ENCODE measurements at places on chromosomes 7 and 10. TPM values are rescaled to one million over a fixed set of nuclear protein-coding genes. Genes with fewer than 3 reads are reported as not detected.

- no peak for DNase-seq
Measured at GRCh38 chr7:131797841-131798240, 241.4 kb upstream of the PODXL start.

DNA sequence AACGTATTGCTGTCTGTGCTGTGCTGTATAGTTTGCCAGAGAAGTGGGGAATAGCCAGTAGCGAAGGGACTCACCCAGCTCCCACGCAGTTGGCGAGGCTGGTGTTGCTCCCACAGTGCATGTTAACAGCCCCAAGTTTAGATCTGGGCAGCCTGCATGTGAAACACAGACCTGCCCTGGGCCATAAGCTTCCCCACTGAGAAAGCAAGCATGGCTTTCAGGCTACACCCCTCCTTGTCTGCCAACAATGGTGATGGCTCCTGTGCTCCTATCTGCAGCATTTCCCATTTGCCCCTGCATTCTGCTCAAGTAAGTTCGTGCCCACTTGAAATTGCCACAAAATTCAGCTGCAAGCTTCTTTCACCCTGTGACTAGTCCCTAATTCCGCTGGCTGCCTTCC, 57.5 kb downstream of the IPMK start:
- DNase-seq: no peak

GRCh38 chr10:8128511-8128910, 74.0 kb downstream of the GATA3 start:
- no peak for DNase-seq

DGKI gene
- total RNA-seq: 0.47 TPM

DNA sequence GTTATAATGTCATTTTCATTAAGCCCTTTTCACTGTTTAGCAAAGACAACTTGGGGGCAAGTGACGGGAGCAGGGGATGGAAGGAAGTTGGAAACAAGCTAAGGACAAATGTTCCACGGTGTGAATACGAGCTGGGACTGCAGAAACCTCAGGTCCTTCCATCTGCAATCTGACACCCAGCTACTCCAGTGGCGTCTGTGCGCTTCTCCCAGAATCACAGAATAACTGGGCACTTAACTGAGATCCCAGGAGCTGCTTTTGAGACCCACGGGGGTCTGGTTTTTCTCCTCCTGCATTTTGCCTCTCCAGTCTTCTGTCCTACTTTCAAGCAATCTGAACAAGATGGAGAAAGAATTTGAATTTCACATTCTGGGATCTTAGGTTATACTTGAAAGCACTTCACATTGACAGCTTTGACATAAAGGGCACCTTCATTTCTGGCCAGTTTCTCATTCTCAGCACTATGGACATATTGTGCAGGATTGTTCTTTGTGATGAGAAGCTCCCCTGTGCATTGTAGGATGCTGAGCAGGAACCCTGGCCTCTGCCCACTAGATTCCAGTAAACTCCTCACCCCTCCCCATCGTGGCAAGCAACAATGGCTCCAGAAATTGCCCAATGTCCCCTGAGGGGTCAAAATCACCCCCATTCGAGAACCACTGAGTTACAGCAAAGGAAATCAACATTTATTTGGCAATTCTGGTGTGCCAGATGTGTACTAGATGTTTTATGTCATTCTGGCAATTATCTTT, 194.1 kb downstream of the CACNB2 start:
- DNase-seq: no peak

DNA sequence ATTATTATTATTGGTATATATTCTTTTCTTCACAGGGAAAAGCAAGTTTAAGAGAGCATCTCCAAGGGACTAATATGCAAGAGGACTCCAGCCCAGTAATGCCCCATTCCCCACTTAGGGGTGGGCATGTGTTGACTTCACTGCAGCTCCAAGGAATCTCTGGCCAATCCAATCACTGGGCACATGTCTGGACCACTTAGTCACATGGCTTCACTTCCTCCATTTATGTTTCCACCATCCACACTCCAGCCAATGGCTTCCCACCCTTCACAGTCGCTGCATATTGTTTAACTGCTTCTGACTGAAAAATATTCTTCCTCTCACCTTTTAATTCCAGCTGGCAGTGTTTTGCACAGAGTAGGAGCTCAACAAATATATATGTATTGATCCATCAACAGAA, 43.6 kb downstream of the FBXL13 start:
- DNase-seq: no peak

- DNase-seq: no peak
Measured at GRCh38 chr7:96211954-96212353, 109.9 kb downstream of the SLC25A13 start.

DNA sequence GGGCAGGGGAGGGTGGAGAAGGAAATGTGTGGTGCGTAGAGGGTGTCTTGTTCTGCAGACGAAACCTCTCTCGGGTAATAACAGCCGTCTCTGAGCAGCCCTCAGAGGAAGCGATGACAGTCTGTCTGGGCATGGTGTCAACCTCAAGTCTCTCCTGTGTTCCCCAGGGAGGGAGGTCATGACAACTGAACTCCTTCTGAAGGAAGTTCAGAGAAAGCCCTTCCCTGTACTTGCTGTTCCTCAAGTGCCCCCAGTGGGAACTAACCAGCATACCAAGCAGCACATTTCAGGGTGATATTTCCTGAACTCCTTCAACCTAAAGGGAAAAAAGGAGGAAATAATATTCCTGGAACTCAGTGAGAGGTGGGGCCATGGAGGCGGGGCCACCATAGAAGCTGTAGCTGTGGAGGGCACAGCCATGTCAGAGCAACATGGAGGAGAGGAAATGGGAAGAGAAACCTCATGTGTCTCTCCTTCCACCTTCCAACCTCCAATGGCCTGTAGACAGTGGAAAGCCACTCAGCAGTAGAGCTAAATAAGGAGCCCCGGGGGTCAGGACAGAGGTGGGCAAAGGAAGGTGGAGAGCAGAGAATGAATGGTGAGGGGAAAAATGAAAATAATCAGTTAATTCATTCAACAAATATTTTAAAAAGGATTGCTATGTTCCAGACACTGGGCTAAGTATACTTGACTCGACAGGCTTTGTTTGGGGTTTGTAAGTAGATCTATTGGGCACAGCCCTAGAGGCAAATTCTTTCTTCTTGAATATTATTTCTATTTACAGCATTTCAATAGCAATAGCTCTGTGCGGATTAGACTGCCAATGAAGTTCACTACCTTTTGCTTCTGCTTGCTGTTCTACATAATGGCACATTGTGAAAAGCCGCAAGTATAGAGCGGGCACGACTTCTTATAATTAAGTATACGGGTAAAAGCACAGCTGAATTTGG, 61.0 kb upstream of the AOAH start:
- peak; percentile 45 for DNase-seq

AOAH gene
- 2.4 TPM for total RNA-seq

- no peak for DNase-seq
Measured at GRCh38 chr7:84177758-84178412, 16.7 kb downstream of the SEMA3A start.

CREB5 gene
- 4.5 TPM for total RNA-seq

FAM25C gene
- not detected for total RNA-seq

TRPV5 gene
- total RNA-seq: not detected

DNA sequence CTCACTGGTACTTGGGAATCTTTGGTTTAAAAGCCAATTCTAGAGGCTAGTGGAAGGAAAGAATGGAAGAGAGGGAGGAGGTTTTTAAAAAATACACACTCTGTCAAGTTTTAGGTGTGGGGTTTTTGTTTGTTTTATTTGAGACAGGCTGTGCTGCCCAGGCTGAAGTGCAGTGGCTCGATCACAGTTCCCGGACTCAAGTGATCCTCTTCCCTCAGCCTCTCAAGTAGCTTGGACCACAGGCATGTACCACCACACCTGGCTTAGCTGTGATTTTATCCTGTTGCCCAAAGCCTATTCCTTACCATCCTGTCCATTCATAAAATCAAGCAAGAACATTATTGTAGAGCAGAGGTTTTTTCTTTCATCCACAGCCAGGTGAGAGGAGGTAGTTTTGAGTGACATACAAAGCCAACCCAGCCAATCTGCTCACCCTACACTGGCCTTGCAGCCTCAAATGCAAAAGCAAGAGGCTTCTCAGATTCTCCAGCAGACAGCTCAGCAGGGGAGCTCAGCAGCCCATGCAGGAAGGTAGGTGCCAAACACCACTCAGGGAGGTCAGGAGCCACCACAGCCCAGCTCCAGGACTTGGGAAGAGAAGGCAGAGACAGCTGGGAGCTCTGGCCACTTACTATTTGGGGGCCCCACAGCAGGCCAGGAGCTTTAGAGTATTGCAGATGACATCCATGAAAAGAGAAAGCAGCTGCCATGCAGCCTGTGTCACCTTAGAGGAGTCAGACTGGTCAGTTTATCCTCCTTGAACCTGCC, 65.8 kb downstream of the TMEM209 start:
- no peak for DNase-seq

INHBA gene
- 1.5 TPM for total RNA-seq

GPC2 gene
- total RNA-seq: 0.35 TPM

MOSPD3 gene
- total RNA-seq: 9.1 TPM

DNA sequence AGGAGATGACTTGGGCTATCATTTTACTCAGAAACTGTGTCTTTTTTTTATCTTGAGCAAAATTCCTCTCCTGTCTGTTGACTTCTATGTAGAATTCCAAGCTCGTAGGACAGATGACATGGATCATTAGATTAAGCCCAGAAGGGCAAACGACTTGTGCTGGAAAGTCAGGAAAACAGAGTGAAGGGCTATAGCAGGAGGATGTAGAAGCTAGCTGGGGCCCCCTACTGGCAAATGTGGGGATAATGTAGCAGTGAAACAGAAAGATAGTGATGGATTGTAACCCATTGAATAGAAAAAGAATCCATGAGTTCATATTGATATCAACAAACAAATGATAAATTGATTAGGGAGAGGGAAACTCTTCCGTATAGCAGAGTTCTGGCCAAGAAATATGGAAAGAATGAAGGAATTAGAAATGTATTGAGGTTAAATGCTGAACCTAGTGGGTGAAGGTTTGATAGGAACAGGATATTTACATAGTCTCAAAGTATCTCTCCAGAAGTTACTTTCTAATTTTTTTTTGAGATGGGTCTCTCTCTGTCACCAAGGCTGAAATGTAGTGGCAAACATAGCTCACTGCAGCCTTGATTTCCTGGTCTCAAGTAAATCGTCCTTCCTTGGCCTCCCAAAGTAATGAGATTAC, 103.6 kb downstream of the LYZL1 start:
- DNase-seq: no peak

CNPY1 gene
- not detected for total RNA-seq

DNA sequence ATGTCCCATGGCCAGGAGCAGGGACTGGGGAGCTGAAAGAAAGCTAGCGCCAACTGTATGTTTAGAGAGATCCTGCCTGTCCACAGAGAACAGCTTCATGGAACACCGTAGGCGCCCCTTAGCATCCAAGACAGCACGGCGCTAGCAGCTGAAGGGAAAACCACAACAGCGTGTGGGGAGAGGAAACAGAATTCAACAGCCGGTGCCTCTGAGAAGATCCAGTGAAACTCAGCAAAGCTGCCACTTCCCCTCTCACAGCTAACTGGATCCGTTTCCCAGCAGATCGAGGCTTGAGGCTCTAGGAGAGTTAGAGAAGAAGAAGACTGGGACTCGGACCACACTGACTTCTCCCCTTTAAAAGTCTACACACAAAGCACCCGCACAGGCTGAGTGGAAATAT, 145.0 kb downstream of the MAD1L1 start:
- no peak for DNase-seq

DNA sequence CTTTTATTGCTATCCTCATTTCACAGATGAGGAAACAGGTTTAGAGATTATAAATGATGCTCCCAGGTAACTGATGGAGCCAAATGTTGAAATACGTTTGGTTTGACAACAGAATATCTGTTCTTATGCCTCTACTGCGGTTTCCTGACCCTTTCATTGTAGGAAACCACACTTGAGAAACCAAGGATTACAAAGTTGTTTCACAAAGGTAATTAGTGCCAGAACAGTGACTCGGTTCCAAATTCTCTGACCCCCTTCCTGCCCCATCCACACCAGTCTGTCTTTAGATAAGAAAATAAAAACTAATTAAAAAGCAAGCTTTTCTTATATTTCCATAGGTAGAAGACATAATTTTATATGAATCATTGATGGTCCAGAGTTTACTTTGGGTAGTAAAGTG, 393.7 kb upstream of the MBL2 start:
- DNase-seq: no peak

SEMA3A gene
- total RNA-seq: 1.2 TPM

DNA sequence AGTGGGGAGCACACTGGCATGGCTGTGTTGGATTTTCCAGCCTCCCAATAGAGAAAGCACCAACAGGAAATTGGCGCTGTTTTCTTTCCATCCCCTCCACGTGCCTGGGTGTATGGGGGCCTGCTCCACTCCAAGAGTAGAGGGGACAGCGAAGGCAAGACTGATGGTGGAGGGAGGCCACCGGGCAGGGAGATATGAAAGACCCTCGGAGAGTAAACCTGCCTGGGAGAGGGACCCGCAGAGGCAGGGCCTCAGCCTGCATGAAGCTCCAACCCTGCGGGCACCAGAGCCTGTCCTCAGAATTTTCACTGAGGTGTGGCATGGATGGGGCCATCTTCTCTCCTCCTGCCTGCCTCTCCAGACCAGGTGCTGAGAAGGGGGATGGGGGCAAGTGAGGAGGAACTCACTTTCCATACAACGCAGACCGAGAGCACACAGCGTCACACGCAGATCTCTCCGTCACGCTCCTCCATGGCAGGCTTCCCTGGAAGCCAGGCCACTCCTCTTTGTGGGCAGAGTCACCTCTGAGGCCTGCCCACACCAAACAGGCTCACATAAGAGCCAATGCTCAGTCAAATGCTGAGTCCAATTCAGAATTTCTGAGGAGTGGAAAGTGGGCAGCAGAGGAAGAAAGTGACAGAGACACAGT, 18.8 kb downstream of the ANXA11 start:
- DNase-seq: peak; percentile 78

All from left ventricle myocardium superior (tissue), 1 donor.